ENCODE measurements at places on chromosomes 5 and 9.

DNA sequence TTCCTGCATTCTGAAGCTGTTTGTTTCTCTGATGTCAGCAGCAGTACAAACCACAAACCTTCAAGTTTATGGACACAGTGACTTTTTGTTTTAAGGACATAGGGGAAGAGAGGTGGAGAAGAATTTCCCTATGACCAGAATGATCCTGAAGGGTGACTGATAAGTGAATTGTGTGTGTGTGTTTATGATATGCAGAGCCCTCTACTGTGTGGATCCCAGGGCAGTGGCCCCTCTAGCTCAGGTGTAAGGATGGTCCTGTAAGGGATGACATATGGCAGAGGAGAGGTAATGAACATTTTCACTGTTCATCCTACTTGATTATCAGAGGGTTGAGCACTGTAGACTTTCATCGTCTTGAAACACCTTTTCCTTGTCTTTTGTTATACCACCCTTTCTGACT lies 30.6 kb upstream of the TMED7 start:
- no peak for DNase-seq

GRCh38 chr9:85723215-85723614 lies 18.5 kb downstream of the AGTPBP1 start:
- DNase-seq, result no peak

GRCh38 chr5:77627869-77628674 lies 10.4 kb downstream of the OTP start:
- DNase-seq, result no peak

DNA sequence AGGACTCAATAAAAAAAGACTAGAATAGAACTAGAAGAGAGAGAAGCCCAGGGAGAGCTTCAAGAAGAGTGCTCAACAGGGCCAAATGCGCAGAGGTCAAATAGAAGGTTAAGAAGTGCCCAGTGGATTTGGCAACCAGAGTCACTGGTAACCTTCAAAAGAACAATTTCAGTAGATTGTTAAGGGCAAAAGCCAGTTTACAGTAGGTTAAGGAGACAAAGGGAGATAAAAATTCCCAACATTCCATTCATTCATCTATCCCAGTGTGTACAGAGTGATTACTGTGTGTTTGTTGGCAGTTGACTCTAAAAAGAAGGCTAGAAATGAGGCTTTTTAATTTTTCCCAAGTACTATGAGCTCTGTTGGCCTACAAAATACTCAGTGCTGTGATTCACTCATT lies 69.4 kb downstream of the RIGI start:
- DNase-seq, result no peak

DNA sequence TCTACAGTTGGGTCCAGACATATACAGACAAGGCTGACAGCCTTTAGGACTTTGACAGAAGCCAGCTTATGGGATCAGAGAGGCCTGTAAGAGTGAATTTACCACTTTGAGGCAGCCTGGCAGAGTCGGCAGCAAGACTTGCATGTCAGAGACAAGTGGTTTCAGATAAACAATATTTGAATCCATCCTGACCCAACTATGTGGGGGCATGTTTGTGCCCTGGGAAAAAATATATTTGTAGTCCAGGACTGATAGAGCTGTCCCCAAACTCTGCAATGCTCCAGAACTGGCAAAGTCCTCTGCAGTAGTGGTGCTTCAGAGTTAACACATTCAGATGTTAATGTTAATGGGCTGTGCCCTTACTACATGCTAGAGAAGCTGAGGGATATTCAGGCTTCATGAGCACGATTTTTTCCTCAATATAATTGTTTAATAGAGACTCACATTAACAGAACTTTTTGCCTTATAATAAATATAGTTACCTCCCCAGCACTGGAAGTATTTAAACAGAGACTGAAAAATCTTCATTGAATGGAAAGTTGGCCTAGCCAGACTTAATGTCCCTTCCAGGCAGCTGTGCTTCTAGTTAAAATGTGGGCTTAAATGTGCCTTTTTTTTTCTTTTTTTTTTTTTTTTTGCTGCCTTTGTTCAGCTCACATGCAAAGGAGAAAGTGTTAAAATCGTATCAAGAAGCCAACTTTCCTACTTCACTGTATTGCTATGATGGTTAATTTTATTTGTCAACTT lies 42.9 kb downstream of the FEM1C start:
- DNase-seq, result no peak

DNA sequence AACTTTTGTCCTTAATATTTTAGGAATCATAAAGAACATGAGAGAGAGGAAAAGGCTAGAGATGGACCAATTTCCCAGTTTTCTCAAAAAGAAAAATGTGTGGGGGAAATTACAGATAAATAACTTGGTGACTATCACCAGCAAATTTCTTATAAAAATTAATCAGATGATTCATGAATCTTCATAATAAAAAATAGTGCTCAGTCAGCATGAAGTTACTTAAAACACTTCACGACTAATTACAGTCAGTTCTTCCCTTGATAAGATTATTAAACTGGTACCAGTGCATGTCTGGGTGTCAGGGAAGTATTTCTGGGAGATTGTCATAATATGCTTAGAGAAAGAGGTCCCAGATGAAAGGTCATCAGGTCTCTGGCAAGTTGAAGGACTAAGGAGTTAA lies 133.0 kb downstream of the SNCAIP start:
- DNase-seq, result no peak

- peak; percentile 81 for DNase-seq
These were observed 161.1 kb upstream of the CDH12 start for GRCh38 chr5:23014266-23014665.

DNA sequence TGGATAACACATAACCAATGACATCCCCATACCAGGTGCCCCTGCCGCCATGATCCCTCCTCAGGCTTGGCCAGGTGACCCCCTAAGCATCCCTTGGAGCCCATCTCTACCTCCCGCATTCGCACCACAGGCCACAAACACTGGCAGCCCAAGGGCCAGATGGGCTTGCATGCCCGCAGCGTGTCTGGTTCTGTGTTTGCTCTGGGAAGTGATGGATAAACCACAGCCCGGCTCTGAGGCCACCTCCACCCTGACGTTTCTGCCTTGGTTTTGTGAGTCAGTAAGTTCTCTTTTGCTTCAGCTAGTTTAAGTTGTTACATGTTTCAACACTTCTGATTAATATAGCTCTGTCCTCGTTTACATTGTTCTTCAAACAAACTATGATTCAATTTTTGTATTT lies 172.4 kb upstream of the PHYKPL start:
- no peak for DNase-seq

GRCh38 chr9:72119853-72120252 lies 29.4 kb upstream of the GDA start:
- no peak for DNase-seq
